ENCODE measurements at places on chromosomes 5 and 9.

DNA sequence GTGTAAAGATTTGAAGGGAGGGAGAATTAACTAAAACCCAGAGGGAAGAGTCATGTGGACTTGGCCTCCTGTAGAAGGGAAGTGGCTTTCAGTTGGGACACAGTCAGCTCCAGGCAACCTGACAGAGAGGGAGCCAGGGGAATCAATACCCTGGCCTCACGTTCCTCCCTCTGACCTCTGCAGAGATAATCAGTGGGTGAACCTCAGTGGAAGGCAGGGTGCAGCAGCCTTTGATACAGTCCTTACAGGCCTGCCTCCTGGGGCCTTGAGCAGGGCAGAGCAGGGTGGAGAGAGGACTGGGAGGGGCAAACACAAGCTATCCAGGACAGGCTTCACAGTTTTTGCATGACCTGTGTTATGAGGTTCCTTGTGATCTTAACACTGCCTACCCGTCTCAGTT, 61.9 kb upstream of the GPBP1 start:
- DNase-seq = no peak

DNA sequence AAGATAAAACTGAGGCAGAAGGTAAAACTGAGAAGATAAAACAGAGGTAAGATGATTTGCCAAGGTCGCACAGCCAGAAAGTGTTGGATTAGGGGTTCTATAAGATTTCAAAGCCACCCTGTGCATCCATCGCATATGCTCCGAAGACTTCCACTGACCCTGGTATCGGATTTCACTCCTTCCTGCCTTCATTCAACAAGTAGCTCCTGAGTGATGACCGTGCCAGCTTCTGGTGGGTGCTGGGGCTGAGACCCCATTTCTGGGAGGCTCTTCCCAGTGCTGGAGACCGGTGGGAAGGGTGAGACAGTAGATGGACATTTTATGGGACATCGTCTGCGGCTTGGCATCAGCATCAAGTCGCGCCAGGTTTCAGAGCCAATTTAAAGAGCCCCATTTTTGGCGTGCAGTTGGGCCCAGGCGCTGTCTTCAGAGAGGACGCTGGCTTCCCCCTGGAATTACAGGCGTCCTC, 53.7 kb upstream of the DAB2IP start:
- DNase-seq = no peak

GRCh38 chr9:78668148-78668832, 371.4 kb downstream of the PSAT1 start:
- DNase-seq = no peak

GRCh38 chr5:40628407-40628806, 51.3 kb upstream of the PTGER4 start:
- DNase-seq = no peak

DNA sequence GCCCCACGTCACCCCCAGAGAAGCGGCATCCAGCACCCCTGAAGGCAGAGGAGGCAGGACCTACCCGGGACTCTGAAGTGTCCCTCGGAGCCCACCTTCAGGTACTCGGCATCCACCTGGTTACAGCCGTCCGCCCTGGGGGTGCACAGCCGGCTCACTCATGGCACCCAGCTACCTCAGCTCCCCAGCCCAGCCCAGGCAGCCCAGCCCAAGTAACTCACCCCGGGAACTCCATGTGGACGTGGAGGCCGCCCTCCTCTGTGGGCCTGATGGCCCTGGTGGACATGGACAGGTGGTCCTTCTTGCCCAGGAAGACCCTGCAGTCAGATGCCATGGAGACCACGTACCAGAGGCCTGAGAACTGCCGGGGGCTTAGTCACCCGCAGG, 676 bp downstream of the LCN15 start:
- no peak for DNase-seq

DNA sequence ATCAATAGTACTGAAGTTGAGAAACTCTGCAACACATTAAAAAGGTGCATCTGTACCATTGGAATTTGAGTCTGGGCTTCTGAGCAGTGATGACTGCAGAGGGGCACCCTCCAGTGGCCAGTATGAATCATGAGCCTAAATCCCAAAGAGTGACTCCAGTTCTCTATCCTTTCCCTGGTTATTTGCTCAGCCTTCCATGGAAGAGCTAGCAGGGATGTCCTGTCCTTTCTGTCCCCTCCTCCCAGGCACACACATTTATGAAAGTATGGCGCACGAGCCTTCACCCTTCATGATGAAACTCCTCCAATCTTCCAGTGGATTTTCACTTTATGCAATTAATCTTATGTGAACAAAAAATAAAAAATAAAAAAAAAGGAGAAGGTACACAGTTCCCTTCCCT, 81.0 kb downstream of the ESM1 start:
- DNase-seq = no peak

DNA sequence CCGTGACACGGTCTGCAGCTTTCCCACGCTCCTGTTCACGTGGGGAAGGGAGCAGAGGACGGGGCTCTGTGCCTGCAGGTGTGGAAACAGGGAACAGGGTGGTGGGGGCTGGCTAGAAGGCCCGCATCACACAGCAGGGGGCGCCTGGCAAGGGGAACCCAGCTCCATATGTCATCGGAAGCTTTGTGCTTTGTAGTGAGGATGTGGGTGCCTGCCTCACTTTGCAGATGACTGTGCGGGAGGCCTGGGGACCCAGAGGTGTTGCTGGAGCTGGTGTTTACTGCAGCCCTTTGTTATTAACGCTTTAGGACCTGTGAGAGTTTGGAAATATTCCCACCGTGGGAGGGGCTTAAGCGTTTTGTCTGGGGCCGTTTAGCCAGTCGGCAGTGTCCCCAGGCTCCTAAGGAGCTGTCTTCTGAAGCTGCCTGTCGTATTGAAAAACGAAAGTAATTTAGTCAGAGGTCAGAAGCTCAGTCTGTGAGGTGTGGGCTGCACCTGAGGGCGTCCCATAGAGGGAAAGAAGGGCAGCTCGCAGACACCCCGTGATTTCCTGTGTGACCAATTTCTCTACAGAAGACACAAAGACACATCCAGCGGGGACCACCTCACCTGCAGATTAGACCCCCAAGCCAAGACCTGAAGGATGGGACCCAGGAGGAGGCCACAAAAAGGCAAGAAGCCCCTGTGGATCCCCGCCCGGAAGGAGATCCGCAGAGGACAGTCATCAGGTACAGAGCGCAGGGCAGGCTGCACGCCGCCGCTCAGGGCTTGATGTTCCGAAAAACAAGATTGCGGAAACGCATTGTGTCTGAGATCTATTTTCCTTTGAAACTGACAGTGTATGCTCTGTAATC, 9.1 kb downstream of the MAN1B1 start:
- no peak for DNase-seq

Measured in gastrocnemius medialis (tissue), 4 donors.